Hindlimb muscle (tissue), 1 donor: ENCODE measurements at places on chromosomes 6 and 20. TPM values are rescaled to one million over a fixed set of nuclear protein-coding genes. Genes with fewer than 3 reads are reported as not detected.

DNA sequence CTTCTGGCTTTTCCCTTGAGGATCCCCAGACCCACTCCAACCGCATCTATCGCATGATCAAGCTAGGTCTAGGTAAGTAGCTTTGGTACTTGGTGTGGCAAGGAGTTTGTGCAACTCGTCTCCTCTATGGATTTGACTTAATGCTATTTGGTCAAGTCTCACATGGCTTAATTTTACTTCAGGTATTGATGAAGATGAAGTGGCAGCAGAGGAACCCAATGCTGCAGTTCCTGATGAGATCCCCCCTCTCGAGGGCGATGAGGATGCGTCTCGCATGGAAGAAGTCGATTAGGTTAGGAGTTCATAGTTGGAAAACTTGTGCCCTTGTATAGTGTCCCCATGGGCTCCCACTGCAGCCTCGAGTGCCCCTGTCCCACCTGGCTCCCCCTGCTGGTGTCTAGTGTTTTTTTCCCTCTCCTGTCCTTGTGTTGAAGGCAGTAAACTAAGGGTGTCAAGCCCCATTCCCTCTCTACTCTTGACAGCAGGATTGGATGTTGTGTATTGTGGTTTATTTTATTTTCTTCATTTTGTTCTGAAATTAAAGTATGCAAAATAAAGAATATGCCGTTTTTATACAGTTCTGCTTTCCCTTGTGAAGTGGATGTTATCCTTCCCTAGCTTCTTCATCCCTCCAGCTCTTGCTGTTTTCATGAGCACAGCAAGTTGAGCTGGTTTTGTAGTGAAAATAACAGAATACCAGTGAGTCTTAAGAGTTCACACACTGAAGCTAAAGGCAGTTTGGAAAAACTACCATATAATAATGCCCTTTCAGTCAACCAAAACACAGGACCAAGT is 3.8 kb downstream of the SLC35B2 start:
- DNase-seq = no peak

DCDC2 gene
- 0.08 TPM for polyA plus RNA-seq

- no peak for DNase-seq
Observed at GRCh38 chr20:38159957-38160756, 4.9 kb downstream of the TGM2 start.

DNA sequence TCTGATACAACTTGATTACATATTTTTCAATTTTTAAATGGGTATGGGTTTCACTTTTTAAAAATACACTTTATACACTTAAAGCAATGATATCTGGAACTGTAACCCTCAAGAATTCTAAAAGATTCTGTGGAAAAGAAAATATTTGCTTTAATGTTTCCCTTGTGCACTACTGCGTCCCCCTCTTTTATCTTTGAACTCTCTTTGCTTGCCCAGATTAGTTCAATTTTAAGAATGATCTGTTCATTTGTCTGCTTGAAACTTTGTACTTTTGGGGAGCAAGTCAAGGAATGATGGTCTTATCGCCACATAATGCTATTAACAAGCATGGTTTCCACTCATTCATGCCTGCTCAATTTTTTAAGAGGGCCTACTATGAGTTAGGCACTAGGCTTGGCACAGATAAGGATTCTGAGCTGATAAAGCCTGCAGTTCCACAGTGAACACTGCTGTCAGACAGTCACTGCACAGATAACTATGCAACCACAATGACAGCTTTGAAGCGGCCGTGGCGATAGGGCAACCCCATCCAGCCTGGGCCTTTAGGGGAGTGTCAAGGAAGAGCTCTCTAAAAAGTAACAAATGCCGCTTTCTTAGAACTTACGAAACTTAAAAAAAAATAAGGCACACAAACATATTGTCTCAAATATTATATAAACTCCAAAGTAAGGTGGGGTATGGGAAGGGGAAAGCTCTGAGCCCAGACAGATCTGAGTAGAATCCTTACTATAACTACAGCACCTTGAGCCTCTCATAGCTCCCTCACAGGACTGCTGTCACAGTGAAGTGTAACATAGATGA is 29.7 kb downstream of the FYN start:
- DNase-seq = no peak

GRCh38 chr6:40509086-40509485 is 78.1 kb downstream of the LRFN2 start:
- no peak for DNase-seq

- no peak for DNase-seq
Observed at GRCh38 chr20:30611239-30611984, 646.1 kb upstream of the DEFB115 start.

DNA sequence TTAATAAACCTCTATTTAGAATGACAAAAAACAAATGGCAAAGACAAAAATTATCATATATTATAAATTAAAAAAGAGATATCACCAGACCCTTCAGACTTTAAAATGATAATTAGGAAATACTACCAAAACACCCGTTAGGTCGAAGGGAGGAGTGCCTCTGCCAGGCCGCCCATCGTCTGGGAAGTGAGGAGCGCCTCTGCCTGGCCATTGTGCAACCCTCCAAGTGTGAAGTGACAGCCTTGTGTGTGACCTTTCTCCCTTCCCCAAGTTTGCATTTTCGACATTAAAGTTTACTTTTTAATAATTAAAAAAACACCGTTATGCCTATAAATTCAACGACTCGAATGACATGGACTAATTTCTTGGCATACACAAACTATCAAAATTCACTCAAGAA is 64.5 kb upstream of the TASP1 start:
- no peak for DNase-seq

GRCh38 chr6:49633541-49633940 is 3.1 kb downstream of the RHAG start:
- DNase-seq = no peak

DNA sequence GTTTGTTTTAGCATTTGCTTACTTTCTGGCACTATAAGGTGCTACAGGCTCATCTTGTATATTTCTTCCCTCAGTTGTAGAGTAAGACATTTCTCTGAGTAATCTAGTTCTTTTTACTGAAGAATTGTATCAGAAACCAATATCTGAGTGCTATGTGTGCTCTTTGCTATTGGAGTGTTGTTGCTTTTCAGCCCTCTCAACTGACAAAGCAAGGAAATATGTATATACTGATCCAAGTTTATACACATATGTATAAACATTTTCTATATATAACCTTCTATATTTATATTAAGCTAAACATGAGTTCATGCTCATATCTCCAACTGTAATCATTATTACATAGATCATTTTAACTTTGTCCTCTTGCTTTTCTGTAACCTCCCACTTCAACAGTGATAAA is 405.7 kb downstream of the RFPL4B start:
- DNase-seq = no peak

DNA sequence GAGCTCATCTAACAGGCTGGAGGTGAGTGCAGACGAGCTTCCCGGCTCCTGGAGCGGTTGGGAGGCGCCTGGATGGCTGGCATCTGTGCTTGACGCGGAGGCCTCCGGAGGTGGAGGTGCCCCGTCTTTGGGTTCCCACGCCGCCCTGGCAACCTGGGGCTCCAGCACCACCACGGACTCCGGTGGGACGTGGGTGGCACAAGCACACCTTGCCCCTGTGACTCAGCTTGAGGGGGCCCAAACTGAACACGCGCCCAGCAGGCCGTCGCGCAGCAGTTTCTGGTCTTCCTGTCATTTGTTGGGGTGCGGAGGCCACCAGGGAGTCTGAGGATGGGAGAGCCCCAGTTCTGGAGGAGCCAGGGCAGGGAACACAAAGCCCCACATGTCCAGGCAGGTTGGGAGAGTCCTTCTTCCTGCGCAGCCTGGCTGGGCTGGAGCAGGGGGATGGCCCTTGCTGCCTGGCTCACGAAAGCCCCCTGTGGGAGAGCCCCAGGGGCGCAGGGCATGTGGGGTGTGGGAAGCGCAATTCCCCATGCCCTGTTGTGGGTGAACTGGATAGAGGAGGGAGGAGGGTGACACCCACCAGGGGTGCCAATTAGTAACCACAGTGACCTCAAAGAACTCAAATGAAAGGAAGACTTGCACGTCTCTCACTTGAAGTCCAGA is 1378.6 kb upstream of the DEFB115 start:
- DNase-seq = no peak

DNA sequence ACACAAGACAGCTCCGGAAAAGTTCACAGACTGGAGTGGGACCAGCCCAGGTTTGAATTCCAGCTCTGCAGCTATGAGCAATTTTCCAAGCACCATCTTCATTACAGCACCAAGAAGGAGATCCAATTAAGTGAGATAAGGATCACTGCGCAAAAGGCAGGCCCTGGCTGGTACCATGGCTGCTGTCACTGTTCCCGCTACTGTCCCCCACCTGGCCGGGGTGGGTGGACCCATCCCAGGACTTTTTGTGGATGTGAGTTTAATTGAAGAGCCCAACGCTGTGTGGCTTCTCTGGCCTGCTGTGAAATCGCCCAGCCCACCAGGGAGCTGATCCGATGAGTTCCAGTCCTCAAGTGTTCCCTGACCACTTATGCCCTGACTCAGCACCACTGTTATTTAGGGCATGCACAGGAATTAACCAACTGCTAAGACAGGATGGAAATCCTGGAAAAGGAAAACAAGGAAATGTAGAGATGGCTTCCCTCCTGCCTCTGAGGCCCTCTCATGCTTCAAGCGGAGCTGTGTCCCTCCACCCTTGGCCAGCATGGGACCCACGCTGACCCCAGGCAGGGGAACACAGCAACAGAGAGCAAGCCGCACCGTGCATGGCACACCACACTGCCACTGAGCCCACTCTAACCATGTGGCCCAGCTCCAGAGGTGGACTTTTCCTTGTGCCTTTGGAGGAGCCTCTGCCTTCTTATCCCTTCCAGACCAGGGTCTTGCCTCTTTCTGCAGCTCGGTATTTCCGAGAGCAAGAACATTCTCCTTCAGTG is 150.0 kb upstream of the CST7 start:
- DNase-seq = no peak

GRCh38 chr6:90811596-90812226 is 224.8 kb upstream of the MAP3K7 start:
- DNase-seq = no peak

DNA sequence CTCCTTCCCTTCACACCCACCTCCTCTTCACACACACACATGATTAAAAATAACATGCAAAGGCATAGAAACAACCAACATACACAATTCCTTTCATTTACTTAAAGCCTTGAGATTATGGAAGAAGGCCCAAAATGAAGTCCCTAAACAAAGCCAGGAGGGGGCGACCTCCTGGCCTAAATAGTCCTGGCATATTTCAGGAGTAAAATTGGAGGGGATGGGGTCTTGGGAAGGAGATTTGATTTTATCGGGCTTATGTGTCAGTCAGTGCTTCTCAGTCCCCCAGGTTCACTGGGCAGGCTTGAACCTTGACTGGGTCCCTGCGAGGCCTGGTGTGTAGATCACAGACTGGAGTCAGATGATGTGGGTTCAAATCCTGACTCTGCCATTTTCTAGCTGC is 266.4 kb downstream of the SAMD5 start:
- no peak for DNase-seq

GRCh38 chr6:167811442-167812087 is 15.1 kb upstream of the AFDN start:
- DNase-seq = no peak

DNA sequence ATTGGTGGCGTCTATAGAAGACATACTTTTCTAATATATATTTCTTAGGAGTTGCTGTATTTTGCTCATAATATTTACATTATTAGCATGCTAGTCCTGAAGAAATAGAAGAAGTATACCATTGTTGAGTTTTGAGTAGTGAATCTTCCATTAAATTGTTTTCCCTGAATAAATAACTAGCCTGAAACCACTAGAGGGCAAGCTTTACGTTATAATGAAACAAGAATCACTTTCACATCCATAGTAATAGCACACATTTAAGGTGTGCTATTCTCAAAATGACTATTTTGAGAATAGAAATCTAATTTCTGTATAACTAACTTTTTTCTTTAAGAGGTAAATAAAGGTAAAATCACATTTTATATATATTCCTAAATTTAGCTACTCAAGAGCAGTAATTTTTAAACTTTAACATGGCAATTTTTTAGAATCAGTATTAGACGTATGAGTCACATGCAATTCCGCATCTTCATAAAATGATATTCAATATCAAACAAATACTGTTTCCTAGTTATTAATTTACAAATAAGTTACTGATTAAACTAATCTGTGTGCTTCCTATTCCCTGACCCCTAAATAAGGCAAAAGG is 213.2 kb upstream of the MANEA start:
- DNase-seq = no peak

BPI gene
- polyA plus RNA-seq = 0.52 TPM

COL11A2 gene
- polyA plus RNA-seq = 49.7 TPM

DNA sequence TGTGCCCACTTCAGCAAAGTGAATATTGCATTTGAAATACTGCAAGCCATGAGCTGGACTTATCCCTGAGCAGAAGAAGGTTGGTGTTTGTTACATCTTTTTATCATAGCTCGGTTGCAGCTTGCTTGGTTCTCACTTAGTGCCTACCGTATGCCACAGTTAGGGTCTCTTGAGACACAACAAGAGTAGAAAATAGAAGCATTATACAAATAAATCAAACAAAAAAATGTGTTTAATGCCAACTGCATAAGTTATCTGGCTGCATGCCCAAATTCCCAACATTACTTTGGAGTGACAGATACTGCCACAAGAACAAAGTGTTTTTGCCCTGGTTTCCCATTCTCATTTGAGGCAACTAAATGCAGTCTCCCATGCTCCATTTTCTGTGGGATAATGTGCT is 53.9 kb upstream of the LAMP5 start:
- DNase-seq = no peak

BPIFB2 gene
- polyA plus RNA-seq = not detected

DNA sequence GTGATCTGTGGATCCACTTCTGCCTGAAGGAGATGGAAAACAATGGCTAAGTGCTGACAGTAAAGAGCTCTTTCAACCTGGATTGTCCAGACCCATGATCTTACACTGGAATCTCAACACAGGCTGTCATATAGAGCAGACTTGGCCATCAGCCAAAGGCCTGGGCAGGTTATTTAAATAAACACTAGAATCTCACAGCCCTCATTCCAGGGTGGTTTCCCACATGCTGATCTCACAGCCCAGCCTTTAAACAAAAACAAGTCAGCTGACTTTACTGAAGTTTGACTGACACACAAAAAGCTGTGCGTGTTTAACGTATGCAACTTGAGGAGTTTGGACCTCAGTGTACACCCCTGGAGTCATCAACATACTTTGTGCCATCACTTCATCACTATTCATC is 28.4 kb downstream of the SYNDIG1 start:
- no peak for DNase-seq

GRCh38 chr6:101013612-101014195 is 132.6 kb upstream of the ASCC3 start:
- no peak for DNase-seq

DNA sequence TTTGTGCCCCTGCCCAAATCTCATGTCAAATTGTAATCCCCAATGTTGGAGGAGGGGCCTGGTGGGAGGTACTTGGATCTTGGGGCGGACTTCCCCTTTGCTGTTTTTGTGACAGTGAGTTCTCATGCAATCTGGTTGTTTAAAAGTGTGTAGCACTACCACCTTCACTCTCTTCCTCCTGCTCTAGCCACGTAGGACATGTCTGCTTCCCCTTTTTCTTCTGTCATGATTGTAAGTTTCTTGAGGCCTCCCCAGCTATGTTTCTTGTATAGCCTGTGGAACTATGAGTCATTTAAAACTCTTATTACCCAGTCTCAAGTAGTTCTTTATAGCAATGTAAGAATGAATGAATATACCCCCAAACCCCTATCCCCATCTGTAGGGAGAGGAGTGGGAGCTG is 1013.7 kb upstream of the MAP3K7 start:
- DNase-seq = no peak
